ENCODE measurements at places on chromosomes 7 and 10.

DNA sequence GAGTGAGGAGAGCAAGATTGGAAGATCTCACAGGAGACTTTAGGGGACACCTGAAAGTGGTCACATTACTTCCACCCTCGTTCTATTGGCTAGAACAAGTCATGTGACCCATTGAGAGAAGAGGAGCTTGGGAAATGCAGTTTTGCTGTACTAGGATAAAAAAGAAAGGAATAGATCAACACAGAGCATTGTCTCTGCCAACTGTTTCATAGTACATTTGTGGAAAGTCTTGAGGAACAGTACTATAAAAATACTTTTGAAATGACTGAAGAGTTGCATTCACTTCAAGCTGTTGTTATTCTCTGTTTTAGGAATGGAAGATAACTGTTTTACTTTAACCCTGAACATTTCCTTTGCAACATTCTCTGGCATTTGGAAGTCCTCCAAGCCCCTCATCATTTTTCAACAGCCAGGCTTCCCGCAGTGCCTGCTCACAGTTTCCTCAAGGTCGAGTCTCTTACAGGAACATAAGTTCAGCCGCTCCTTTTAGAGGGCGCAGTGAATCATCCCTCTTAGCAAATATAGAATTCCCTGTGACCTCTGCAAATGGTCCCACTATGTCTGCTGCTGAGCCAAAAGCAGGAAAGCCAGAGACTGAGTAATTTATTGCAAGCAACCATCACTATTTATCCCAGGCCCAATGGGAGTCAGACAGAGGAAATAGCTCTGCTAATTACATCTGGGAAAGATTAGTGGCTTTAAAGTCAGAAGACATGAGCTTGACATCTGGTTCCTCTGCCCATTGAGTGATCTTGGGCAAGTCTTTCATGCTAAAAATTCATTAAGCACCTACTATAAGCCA is 40.7 kb downstream of the MRPL32 start:
- no peak for DNase-seq

DNA sequence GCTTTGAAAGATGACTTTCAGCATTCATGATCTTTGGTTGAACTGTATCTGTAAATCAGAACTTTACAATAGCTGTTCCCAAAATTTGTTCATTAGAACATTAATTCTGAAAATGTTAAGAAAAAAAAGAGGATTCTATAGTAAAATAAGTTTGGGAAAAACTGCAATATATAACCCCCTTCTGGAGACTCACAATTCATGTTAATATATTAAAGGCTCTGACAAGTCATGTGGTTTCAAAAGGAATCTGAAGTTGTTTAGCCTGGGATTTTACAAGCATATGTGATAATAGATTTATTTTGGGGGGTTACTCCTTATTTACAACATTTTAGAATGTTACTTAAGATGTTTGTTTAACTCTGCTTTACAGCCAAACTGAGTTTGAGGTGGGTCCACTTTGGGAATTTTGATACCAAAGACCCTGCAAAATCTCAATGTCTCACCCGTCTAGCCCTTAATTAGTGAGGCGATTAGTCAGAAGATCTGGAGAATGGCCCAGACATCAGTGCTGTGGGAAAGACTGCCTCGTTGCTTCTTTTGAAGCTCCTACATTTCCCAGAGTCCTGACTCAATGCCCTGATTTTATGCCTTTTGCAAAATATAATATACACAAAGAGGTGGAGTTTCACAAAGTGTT is 40.0 kb downstream of the CDK1 start:
- DNase-seq = no peak

DNA sequence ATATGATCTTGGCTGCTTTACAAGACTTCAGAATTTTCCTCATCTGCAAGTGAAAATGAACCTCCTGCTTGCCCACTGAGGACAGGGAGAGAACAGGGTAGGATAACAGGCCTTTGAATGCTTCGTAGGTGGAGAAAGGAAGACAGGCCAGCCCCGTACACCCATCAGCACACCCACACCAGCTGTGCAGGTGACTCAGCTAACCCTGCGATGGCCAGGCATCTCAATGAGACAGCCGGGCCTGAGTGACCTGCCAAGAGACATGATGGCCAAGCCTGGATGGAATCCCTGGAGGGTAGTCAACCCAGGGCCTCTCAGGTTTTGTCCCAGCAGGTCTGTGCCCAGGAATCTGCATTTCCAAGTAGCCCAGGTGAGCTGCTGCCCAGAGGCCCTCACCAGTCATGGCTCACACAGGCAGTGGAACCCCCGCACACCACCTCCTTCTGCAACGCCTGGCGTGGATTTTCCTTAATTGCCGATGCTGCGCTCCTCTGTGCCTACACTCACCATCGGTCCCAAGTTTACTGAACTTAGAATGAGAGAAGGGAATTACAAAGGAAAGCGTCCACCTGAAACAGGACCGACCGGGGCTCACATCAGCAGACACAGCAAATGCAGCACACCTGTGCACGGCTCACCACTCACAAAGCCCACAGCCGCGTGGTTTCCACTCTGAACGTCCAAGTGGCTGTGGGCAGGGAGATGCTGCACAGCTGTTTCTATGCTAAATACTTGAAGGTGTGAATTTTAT is 163.7 kb downstream of the DIP2C start:
- DNase-seq = no peak

DNA sequence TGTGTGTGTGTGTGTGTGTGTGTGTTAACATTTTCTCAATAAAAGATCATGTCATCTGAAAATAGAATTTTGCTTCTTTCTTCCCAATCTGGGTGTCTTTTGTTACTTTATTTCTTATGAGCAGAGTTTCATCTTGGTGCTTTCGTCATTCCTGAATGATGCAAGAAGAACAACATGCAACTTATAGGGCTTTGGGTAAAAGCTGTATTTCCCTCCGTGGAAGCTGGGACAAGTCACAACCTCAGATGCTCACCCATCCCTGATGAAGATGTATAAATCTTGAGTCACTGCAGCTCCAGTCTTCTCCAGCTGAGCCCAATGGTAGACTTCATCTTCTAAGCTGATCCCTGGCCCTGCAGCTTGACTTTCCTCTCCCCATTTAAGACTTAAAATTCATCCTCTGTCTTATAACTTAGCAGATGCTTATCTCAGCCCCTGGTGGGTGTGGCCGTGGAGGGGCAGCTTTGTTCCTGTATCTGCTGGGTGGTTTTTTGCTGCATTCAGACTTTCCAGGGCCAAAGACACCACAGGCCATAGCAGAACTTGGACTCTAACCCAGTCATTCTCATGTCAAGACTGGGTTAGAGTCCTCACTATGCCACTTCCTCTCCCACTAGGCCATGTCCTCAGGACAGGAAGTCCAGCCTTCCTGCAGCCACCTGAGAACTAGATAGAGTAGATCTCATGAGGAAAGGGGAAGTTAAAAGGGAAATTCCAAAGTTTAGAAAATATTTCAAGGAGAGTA is 356.4 kb downstream of the TNS3 start:
- no peak for DNase-seq

GRCh38 chr7:80302636-80303035 is 168.0 kb downstream of the GNAI1 start:
- no peak for DNase-seq

- no peak for DNase-seq
These were observed 810.2 kb downstream of the PCDH15 start for GRCh38 chr10:53990799-53991238.

GRCh38 chr10:20855398-20856038 is 41.6 kb downstream of the NEBL start:
- DNase-seq = no peak

GRCh38 chr7:134602881-134603451 is 43.7 kb upstream of the BPGM start:
- no peak for DNase-seq

All from GM12892 (cell line).